ENCODE measurements at places on chromosomes 5 and 9.

DNA sequence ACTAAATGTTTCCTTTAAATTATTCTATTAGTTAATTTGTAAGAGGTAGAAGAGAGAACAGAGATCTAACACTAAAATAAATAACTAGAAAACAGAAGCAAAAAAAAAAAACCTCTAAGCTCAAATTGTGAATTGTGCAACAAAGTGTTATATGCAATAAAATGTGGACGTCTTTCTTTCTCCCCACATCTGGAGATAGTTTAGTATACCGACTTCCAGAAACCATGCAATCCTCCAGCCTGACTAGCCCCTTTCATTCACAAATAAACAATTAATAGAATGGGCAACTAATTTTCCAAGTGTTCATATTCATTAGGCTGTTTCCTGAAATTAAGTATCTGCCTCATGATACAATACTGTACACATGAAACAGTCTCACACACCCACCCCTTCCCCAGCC, 258.5 kb downstream of the BNC2 start:
- DNase-seq = peak; percentile 77

- no peak for DNase-seq
Observed at GRCh38 chr5:15393146-15393545, 106.8 kb upstream of the FBXL7 start.

- no peak for DNase-seq
Observed at GRCh38 chr5:36150676-36151433, 832 bp downstream of the LMBRD2 start.

- DNase-seq = no peak
Observed at GRCh38 chr5:154577416-154577815, 99.4 kb upstream of the HAND1 start.

DNA sequence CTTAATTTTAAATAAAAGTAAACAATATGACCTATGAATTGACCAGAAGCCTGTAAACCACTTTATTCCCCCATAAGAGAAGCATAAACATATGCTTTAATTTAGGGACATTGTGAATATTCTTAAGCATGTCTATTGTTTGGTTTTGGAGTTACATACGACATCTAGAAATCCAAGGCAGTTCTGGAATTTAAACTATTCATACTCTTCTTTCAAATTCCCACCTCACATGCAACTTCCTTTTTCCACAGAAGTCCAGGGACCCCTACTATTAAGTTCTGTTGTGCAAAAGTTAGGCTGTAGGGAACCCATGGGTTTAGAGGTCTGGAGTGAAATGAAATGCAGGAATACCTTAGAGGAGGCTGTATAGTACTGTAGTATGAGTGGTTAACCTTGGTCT, 2.1 kb downstream of the RIC1 start:
- peak; percentile 15 for DNase-seq

GRCh38 chr9:83405759-83406158, 132.4 kb downstream of the FRMD3 start:
- no peak for DNase-seq

GRCh38 chr5:34930462-34930844, 1.1 kb downstream of the DNAJC21 start:
- DNase-seq = no peak

DNA sequence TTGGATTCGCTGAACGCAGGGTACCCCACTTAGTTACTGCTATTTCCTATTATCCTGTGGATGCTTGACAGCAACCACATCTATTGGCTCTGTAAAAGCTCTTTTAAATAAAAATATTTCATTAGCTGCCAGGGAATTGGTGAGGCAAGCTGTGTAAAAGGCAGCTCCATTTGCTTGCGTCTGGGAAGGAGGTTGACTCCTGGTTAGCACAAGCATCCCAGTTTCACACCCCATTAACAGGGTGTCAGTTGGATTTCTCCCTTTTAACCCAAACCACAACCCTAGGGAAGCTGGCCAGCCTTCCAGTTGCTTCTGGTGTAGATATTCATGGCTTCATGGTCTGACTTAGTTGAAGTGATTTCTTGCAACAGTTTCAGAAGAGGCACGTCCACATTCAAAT, 151.0 kb downstream of the GPBP1 start:
- peak; percentile 54 for DNase-seq

DNA sequence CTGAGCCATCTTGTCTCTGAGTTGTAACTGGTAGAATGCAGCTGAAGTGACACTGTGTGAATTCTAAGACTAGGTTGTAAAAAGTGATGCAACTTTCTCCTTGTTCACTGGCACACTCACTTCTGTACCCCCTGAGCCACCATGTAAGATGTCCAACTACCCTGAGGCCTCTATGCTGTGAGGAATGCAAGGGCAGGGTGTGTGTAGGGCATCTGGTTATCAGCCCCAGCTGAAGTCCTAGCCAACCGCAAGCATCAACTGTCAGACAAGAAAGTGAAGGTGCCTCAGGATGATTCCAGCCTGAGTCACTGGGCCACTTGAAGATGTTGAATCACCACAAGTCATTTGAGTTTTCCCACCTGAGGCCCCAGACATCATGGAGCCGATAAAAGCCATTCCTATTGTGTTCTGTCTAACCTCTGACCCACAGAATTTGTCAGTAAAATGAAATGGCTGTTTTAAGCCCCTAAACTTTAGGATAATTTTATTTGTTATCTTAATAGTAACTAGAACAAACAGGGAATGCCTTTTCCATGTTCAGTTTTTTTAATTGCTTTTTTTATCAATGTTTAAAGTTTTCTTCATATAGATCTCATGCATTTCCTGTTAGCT, 18.7 kb upstream of the RHOBTB3 start:
- no peak for DNase-seq

- DNase-seq = no peak
Observed at GRCh38 chr9:94792511-94792910, 66.0 kb downstream of the AOPEP start.

DNA sequence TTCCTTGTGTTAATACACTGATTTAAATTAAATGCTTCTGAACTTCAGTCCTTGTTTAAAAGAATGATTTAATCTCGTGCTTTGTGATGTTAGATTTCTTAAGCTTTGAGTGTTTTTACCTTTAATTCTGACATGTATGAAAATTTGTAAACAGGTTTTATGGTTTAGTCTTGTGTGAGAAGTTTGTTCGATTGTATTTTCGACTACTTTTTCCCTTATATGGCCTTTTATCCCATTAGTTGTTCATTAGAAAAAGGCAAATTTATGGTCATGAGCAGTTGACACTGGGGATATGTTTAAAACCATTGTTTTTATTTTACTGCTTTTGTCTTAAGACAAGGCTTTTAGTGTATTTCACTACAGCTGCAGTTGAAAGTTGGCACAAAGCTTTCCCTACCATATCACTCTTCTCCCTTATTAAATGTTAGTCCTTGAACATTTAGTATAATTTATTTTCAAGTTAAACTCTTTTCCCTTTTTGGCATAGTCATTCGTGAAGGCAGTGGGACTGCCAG, 3.3 kb downstream of the UBE2R2 start:
- no peak for DNase-seq

DNA sequence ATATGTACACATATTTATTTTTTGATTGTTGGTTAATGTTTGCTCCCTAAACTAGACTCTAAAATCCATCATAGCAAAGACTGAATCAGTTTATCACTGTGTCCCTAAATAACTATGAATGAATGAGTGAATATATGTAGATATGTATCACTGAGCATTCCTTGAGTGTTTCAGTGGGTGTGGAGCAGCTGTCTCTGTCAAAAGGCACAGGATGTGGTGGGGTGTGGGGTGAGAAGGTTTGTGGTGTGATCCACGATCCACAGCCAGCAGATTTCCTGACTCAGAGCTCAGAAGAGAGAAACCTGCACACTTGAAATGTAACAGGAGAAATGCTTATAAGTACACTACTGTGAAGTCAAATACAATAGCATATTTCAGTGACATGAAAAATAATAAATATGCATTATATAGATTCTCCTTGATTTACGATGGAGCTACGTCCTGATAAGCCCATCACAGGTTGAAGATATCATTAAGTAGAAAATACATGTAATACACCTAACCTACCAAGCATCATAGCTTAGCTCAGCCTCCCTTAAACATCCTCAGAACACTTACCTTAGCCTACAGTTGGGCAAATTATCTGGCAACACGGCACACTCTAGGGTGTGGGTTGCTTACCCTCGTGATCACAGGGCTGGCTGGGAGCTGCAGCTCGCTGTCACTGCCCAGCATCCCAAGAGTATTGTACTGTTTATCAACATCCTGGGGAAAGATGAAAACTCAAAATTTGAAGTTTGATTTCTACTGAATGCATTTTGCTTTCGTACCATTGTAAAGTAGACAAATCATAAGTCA, 287.0 kb downstream of the GAS1 start:
- peak; percentile 83 for DNase-seq

DNA sequence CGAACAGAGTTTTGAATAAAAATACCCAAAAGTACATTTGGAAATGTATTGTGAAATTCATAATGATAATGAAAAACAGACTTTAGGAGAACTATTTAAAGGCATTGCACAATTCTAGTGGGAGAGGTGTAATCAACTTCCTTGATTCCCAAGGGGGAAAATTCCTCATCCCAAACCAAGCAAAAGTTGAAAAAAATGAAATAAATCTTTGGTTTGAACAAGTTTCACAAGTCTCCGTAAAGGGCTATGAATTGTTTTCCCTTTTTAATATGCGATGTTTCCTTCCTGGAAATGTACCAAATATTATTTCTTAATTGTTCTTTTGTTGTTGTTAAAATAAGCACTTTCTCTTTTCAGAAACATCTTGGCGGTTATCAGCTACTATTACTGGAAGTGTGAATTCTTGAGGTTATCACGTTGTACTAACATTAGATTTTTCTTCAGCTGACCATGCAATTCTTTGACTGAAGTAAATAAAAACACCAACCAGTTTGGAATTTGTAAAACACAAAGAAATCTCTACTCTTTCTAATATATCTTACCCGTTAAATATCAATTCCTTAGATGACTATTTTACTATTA, 59.3 kb downstream of the SVEP1 start:
- DNase-seq = peak; percentile 86

DNA sequence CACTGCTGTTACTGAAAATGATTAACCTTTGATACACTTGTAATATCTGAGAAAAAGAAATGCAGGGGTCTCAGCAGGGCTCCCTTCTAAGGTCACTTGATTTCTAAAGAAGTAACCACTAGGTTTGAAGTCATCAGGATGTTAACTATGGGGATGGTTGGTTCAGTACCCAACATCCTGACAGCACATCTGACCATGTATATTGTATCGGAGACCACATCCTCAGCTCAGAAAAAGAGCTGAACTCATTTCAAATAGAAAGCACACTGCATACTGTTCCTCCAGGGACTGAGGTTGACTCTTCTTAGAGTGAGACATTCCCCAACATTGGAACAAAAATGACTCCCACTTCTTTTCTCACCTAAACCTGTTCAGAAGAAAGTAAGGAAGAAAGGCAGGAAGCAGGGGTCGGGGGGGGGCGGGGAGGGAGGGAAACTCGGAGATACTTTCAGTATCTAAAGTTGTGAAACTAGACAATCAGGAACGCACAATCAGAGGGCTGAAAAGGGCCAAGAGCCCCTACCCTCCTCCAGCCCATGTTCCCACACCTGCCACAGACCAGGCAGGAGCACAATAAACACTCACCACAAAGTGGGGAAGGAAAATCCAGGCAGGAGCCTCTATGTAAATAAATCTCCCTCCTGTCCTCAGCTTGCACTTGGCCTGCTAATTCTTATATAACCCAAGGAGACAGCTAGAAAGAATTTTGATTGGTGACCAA, 730 bp upstream of the GZMA start:
- DNase-seq = no peak

GRCh38 chr9:113454914-113455761, 8.4 kb upstream of the RGS3 start:
- peak; percentile 65 for DNase-seq

DNA sequence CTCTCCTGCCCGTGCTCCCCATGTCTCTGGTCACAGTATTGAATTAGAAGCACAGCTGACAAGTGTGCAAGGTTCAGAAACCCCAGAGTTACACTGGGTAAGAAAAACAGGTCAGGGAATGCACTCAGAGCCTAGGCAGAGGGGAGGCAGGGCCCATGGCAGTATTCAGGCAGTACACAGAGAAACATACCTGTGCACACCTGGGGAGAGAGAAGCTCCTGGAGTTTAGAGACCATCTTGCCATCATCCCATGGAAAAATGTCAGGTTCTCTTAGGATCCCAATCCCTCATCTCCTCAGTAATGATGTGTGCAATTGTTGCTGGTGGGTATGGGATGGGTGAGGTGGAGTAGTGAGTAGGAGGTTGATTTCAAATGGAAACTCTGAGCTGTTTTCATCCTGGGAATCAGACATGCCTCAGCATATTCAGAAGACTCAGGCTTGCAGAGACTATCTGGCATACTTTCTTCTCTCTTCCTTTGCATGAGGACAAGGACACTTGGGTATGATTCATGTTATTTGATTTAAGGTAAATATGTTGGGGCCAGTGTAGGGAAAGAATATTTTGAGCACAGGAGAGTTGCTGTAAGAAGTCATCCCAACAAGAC, 228.5 kb downstream of the ESM1 start:
- DNase-seq = no peak

- no peak for DNase-seq
Observed at GRCh38 chr5:132754947-132755346, 7.7 kb downstream of the CCNI2 start.

DNA sequence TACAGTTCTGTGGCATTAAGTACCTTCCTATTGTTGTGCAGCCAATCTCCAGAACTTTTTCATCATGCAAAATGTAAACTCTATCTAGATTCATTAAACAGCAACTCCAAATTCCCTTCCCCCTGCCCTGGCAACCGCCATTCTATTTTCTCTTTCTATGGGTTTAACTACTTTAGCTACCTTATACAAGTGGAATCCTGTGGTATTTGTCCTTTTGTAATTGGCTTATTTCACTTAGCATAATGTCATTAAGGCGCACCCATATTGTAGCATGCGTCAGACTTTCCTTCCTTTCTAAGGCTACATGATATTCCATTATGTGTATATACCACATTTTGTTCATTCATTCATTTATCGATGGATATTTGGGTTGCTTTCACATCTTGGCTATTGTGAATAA, 142.4 kb downstream of the CAAP1 start:
- no peak for DNase-seq

DNA sequence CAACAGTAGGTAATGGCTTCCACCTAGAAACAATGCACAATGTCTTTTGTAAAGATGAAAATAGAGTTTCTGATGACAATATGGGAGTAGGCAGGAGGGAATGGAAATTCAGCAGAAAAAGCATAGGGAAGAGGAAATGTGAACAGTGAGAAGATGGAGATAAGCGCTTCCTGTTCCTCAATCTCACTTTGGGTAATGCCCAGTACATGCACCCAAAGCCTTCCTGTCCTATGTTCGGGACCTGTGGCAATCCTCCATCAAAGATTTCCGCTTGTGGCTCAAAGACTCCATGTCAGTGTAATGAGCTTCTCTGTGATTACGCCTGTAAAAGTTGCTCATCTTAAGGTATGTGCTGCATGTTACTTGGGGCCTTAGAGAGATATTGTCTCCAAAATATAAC, 2.7 kb downstream of the UGT3A1 start:
- no peak for DNase-seq

GRCh38 chr9:122216798-122217418, 11.8 kb downstream of the LHX6 start:
- no peak for DNase-seq

DNA sequence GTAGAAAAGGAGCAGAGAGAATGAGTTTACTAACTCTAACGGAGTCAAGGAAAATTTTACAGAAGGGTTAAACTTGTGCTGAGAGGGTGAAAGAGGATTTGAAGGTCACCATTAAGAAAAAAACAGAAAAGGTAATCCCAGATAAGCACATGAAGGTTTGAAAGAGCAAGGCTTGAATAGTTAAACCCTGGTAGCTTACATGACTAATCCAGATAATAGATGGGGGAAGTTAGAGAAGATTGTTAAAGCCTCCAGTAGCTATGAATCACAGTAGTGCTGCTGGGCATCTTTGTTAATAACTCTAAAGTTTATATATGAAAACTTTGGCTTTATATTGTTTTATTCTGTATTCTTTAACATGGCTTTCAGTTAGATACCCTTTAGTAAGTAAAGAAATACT, 354.5 kb upstream of the FTMT start:
- no peak for DNase-seq
